ENCODE measurements at places on chromosomes 12 and 14.
A peak's percentile ranks its signal among the peaks of the same experiment; 100 is the strongest.

DNA sequence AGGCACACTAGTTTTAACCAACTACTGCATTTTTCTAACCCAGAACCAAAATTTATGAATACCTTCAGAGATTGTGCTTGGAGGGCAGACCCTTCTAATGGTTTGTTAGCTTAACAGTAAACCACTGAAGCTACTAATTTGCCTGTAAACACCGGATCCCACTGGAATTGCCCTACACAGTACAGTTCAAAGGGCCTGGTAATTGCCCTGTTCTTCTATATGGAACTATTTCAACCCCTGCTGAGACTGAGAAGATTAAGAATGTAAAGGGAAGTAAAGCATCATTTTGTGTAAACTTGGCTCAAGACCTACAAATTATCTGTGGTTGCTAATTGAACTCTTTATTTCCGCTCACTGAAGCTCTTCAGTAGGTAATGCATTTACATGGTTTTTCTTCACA, 468.1 kb downstream of the NPAS3 start:
- no peaks in the 10 kb centered on the region for H3K27me3 ChIP-seq
- no peak overlapping the region for H3K4me3 ChIP-seq
- no peaks in the 10 kb centered on the region for H3K36me3 ChIP-seq
- H3K4me1 ChIP-seq = no peaks in the 10 kb centered on the region
- DNase-seq = no peak

DNA sequence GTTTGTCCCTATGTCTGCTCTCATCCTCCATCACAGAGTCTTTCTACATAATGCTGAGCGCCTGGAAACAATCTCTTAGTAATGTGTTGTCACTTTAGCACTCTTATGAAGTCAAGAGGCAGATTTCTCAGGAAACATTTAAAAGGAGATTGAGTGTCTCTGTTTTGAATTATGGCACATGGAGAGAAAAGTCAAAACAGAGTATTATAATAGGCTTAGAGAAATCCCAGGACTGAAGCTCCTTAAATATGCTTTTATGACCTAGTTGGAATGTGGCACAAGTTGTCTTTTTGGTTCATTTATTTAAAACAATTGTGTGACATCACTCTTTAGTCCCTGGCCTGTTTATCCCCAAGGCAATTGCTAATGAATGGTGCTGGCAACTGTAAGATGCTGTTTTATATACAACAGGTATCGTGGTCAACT, 117.8 kb upstream of the HIF1A start:
- no peak for DNase-seq
- H3K27me3 ChIP-seq = no peaks in the 10 kb centered on the region
- no peaks in the 10 kb centered on the region for H3K36me3 ChIP-seq
- H3K4me1 ChIP-seq = peaks cover 10% of the 10 kb centered on the region
- H3K4me3 ChIP-seq = no peak overlapping the region

GRCh38 chr12:119020406-119021360, 39.3 kb downstream of the SRRM4 start:
- H3K27me3 ChIP-seq = no peaks in the 10 kb centered on the region
- H3K4me3 ChIP-seq = no peak overlapping the region
- no peak for DNase-seq
- H3K4me1 ChIP-seq = no peaks in the 10 kb centered on the region
- no peak overlapping the region for H3K27ac ChIP-seq
- no peaks in the 10 kb centered on the region for H3K36me3 ChIP-seq

DNA sequence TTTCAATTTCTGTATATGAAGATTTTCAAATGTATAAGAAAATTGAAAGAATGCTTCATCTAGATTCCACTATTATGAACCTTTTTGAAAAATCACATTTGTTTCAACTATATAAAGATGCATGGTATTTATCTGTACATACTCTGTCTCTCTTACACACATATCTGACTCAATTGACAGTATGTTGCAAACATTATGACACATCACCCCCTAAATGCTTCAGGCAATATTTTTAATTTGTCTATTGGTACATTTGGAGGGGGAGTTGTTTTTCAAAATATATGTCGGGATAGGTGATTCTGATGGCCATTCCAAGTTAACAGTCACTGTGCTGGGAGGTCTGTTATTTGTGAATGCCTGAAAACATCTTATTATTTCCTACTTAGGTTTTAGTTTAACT, 14.4 kb downstream of the PCNX1 start:
- DNase-seq = no peak
- peaks cover 35% of the 10 kb centered on the region for H3K4me1 ChIP-seq
- no peaks in the 10 kb centered on the region for H3K27me3 ChIP-seq
- H3K4me3 ChIP-seq = no peak overlapping the region
- no peak overlapping the region for H3K27ac ChIP-seq

DNA sequence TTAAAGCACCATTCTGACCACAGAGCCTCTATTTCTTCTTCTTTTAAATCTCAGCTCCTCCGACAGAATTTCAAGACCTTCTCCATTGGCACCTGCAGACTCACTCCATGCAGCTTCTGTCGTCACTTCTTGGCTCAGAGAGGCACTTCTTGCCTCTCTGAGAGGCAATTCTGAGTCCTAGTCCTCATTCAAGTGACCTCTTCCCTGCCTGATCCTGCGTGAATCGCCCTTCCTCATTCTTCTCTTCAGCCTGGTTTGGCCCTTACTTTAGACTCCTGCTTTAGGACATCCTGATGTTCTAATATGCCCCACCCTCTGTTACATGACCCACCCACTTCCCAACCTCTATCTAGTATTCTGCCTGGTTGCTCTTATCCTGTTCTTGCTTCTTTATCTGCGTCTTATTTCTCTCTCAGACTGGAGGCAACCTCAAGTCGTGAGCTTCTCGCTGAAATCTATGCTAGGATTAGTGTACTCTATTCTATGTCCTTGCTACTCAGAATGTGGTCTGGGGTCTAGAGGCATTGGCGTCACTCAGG, 55.6 kb upstream of the CISTR start:
- H3K4me1 ChIP-seq = no peaks in the 10 kb centered on the region
- no peaks in the 10 kb centered on the region for H3K36me3 ChIP-seq
- no peak for DNase-seq

DNA sequence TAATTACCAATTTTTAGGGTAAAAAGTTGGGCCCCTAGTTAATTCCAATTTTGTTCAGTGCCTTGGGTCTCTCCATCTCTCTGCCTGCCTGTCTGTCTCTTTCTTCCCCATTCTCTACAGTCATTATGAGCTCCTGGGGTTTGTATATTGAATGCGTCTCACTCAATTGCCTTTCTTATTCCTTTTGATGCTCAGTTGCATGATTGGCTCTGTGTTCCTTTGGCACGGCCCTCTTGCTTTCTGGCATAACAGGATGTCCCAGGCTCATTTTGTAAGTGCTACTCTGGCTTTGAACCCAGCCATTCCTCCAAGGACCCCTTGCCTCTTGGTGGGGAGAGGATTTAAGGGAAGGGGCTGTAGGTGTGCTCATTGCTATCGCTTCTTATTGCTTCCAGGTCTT, 35.6 kb downstream of the ZNF664 start:
- no peak overlapping the region for H3K4me3 ChIP-seq
- H3K36me3 ChIP-seq = peaks cover 36% of the 10 kb centered on the region
- no peak overlapping the region for H3K27ac ChIP-seq
- no peaks in the 10 kb centered on the region for H3K27me3 ChIP-seq
- no peaks in the 10 kb centered on the region for H3K4me1 ChIP-seq

DNA sequence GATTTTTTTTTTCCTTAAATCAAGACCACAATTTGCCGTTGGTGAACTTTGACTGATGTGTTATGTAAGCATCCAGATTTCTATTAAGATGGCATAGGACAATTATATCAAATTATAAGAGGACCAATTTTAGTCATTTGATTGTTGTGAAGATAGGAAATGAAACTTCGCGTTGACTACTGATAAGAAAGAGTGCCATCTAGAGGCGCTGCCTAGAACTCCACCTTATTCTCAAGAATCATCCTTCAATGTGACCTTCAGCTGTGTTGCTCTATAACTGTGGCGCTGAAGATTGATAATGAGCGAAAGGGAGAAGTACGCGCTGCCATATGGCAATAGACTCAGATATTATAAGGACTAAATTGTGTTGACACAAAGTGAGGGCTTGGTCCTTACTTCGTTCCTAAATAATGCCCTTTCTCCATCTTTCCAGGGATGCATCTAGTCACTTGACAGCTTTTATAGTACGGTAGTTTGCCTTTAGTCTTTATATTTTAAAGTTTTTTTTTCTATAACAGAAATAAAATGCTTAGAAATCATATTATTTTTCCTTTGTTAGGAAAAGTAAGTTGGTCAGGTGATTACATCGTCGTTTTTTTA, 350.8 kb upstream of the STXBP6 start:
- H3K4me3 ChIP-seq = no peak overlapping the region
- no peaks in the 10 kb centered on the region for H3K4me1 ChIP-seq
- DNase-seq = peak; percentile 72
- H3K27me3 ChIP-seq = no peaks in the 10 kb centered on the region

GRCh38 chr12:90280564-90281058, 572.0 kb upstream of the ATP2B1 start:
- H3K27me3 ChIP-seq = no peaks in the 10 kb centered on the region
- H3K4me1 ChIP-seq = no peaks in the 10 kb centered on the region
- DNase-seq = no peak
- no peak overlapping the region for H3K4me3 ChIP-seq
- H3K36me3 ChIP-seq = no peaks in the 10 kb centered on the region

DNA sequence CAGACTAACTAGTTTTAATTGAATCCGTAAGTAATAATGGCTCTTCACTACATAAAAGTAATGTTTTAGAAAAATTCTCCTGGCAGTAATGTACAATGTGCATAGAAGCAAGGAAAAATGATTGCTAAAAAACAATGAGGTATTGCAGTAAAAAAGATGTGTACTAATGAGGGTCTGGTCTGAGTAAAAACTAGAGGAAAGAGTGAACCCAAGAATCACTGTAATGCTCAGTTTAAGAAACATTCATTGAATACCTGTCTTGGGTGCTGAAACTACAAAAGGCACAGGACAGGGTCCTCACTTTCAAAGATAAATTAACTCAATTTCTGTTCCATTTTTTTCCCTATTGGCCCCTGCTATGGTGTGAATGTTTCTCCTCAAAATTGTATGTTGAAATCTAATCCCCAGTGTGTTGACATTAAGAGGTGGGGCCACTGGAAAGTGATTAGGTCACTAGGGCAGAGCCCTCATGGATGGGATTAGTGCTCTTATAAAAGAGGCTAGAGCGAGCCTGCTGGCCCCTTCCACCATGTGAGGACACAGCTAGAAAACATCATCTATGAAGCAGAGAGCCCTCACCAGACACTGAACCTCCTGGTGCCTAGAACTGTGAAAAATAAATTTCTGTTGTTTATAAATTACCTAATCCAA, 51.6 kb downstream of the RPS6KA5 start:
- H3K4me3 ChIP-seq = no peak overlapping the region
- no peaks in the 10 kb centered on the region for H3K36me3 ChIP-seq
- H3K4me1 ChIP-seq = no peaks in the 10 kb centered on the region
- peak; percentile 65 for DNase-seq
- peak overlapping the region; percentile 29 for H3K27ac ChIP-seq

GRCh38 chr12:67649261-67649569, 670 bp downstream of the DYRK2 start:
- H3K27ac ChIP-seq = peak overlapping the region; percentile 99
- peaks cover 21% of the 10 kb centered on the region for H3K36me3 ChIP-seq
- H3K4me1 ChIP-seq = peaks cover 46% of the 10 kb centered on the region

- no peak for DNase-seq
- H3K27ac ChIP-seq = no peak overlapping the region
- H3K36me3 ChIP-seq = no peaks in the 10 kb centered on the region
- no peaks in the 10 kb centered on the region for H3K27me3 ChIP-seq
Observed at GRCh38 chr14:89503431-89503996, 86.5 kb upstream of the FOXN3 start.

DNA sequence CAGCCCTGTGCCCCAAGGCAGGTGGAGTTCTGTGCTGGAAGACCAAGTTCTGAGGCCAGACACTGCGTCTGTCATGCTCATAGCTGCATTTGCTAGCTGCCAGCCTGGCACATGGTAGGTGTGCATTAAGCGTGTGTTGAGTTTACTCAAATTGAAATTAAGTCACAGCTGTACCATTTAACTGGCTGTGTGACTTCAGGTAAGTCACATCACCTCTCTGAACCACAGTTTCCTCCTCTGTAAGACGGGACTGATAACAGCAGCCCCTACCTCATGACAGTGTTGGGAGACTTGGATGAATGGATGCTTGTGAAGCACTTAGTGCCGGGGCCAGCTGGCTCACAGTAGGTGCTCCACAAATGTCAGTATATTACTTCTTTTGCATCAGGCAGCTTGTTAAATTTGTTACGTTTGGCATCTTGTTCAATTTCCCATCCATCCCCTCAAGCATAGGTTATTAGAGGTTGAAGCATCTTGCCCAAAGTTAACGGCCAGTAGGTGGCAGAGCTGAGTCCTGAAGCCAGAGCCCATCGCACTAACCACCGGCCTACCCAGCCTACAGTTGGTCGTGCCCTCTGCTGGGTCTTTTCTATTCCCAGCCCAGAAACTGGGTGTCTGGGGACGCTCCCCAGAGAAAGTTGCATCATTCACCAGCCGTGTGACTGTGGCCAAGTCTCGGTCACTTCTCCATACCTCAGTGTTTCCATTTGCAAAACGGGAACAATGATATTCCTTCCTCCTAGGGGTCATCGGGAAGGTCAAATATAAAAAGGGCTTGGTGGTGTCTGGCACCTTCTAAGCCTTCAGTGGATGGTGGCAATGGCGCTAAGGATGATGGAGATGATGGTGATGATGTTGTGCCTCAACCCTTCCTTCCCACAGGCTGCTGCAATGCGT, 4.5 kb downstream of the DAO start:
- no peak overlapping the region for H3K4me3 ChIP-seq
- peak; percentile 67 for DNase-seq
- H3K4me1 ChIP-seq = no peaks in the 10 kb centered on the region
- H3K27me3 ChIP-seq = no peaks in the 10 kb centered on the region
- no peaks in the 10 kb centered on the region for H3K36me3 ChIP-seq

DNA sequence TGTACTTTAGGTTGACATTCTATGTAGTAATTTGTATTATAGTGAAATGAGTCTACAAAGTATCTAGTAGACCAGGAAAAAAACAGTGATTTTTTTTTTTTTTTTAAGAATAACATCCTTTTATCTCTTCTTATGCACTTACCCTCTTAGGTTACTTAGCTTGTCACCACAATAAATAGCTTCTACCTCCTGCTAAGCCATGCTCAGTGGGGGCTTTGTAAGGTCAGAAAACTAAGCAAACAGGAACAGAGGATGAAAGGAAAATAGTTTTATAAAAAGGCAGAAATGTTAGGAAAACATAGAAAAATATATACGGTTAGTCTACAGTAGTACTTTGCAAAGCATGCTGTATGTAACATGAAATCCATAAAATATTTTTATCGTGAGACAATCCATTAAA, 385.3 kb upstream of the ATXN7L3B start:
- DNase-seq = no peak
- no peak overlapping the region for H3K27ac ChIP-seq
- H3K4me3 ChIP-seq = no peak overlapping the region
- H3K27me3 ChIP-seq = no peaks in the 10 kb centered on the region

- no peaks in the 10 kb centered on the region for H3K27me3 ChIP-seq
- H3K36me3 ChIP-seq = peaks cover 38% of the 10 kb centered on the region
- H3K27ac ChIP-seq = no peak overlapping the region
Observed at GRCh38 chr14:76203086-76204001, 51.6 kb downstream of the GPATCH2L start.

- H3K4me3 ChIP-seq = no peak overlapping the region
- no peaks in the 10 kb centered on the region for H3K36me3 ChIP-seq
- no peak for DNase-seq
- H3K27me3 ChIP-seq = no peaks in the 10 kb centered on the region
Observed at GRCh38 chr14:106586098-106586704, 1059.8 kb downstream of the TMEM121 start.

Data from right atrium auricular region (tissue), 2 donors.